ENCODE measurements at places on chromosomes 12 and 14.
A peak's percentile ranks its signal among the peaks of the same experiment; 100 is the strongest.

GRCh38 chr12:23687947-23688346 is 261.5 kb downstream of the SOX5 start:
- H3K4me1 ChIP-seq, result no peaks in the 10 kb centered on the region
- no peaks in the 10 kb centered on the region for H3K36me3 ChIP-seq
- no peak overlapping the region for H3K27ac ChIP-seq
- no peak overlapping the region for H3K4me3 ChIP-seq
- H3K27me3 ChIP-seq, result no peaks in the 10 kb centered on the region

DNA sequence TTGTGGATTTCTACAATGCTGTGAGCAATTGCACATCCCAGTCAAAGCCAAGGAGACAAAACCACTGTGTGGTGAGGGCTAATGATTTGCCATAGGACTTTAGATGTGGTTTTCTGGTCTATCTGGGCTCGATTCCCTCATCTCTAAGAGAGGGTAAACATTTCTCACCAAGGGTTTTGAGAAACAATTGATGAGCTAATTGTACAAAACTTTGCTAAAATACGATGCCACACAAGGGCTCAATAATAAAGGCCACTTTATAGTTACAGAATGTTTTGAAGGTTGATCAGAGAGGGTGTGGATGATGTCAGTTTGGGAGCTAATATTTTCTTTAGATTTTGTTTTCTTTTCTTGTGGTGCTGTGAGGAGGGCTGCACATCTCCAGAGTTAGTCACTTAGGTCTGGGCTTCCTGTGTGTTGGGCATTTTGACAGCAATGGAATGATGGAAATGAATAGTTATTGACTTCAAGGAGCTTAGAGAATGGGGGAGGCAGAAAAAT is 60.8 kb upstream of the SLC38A4 start:
- H3K27ac ChIP-seq, result no peak overlapping the region
- DNase-seq, result no peak
- H3K4me1 ChIP-seq, result no peaks in the 10 kb centered on the region
- H3K36me3 ChIP-seq, result no peaks in the 10 kb centered on the region
- H3K27me3 ChIP-seq, result peaks cover 5% of the 10 kb centered on the region
- H3K4me3 ChIP-seq, result no peak overlapping the region

DNA sequence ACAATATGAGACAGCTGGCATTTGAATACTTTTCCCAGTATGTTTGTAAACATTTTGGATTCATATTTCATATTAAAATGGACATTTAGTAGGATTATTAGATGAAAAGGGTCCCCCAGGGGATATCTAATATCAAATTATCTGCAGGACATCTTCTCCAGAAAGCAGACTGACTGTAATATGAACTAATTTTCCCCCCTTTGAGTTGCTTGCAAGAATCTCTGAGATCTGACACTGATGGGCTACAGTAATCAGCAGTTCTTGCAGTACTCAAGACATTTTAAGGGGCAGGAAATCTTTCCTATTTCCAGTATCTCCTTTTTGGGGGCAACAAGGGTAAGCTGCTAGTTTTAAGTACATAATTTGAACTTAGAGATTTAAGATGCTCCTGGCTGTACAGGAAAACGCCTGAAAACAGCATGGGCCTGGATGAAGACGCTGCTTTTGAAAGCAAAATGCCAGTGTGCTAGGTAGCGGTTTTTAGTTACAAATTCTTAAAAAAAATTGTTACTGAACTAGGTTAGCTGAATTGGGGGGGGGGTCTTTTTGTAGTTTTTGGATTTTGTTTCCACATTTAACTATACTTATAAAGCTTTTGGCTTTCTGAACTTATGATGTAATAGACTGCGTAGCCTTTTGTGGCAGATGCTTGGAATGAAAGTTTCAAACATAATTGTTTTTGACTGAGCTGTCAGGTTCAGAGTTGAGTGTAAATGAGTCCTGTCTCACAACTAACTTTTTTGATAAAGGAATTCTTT is 2.2 kb downstream of the FRMD6 start:
- no peak overlapping the region for H3K27ac ChIP-seq
- no peak overlapping the region for H3K4me3 ChIP-seq
- H3K27me3 ChIP-seq, result peaks cover 51% of the 10 kb centered on the region
- peaks cover 27% of the 10 kb centered on the region for H3K4me1 ChIP-seq
- DNase-seq, result no peak

DNA sequence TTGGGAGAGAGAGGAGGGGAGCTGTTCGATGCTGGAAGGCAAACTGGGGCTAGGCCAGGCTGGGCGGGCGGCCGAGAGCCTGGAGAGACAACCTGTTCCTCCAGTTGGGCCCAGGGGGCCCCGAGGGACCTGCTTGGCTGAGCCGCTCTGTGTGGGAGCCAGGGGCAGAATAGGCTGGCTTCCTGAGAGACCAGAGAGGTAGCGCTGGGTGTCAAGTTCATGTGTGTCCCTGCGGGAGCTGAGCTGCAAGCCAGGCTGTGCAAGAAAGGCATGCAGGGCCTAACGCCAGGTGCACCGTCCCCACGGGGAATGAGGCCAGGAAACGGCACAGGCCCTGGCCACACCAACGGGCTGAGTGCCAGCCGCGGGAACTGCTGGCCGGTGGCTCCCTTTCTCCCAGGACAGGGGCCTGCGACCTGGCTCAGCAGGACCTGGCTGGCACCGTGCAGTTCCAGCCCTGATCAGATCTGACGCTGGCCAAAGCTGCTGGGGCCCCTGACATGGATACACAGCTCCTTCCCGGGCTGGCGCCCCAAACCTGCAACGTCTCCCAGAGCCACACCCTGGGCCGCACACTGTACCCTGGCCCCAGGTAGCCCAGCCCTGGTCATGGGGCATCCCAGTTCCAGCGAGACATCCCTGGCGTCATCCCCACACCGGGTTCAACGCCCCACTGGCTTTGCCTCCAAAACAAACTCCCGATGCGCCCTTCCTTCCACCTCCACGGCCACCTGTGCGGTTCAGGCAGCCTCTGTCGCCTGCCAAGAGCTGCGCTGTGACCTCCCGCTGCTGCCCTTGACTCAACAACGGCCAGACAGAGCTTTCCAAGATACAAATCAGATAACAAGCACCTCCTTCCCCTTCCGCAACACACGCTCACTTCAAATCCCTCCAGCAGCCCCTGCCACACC is 65.0 kb downstream of the RFLNA start:
- peak overlapping the region; percentile 56 for H3K27ac ChIP-seq
- H3K36me3 ChIP-seq, result peaks cover 64% of the 10 kb centered on the region
- no peaks in the 10 kb centered on the region for H3K4me1 ChIP-seq
- H3K27me3 ChIP-seq, result no peaks in the 10 kb centered on the region
- H3K4me3 ChIP-seq, result no peak overlapping the region
- no peak for DNase-seq

DNA sequence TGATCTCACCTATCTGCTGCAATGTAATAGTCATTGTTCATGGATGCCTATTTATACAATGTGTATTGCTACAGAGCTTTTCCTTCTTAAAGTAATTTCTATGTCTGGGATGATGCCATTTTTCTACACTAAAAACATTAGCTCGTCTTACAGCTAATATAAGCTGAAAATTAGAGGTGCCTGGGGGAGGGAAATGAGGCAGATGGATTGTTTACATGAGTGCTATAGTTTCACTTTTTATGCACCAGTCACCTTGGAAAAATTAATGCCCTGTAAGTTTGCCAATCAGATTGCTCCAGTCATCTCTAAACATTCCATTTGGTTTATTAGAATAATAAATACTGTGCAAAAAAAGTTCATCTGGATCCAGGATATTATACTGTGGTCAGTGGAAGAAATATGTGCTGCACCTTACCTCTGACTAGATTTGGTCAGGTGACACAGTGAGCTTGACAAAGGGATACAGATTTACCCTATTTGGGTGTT is 436.2 kb downstream of the RAD51B start:
- peaks cover 64% of the 10 kb centered on the region for H3K4me1 ChIP-seq
- H3K27ac ChIP-seq, result no peak overlapping the region
- H3K27me3 ChIP-seq, result no peaks in the 10 kb centered on the region
- H3K36me3 ChIP-seq, result no peaks in the 10 kb centered on the region
- no peak for DNase-seq

- peak; percentile 60 for DNase-seq
- peak overlapping the region; percentile 49 for H3K4me3 ChIP-seq
- peaks cover 49% of the 10 kb centered on the region for H3K4me1 ChIP-seq
- H3K36me3 ChIP-seq, result no peaks in the 10 kb centered on the region
- H3K27ac ChIP-seq, result peak overlapping the region; percentile 96
- H3K27me3 ChIP-seq, result no peaks in the 10 kb centered on the region
Measured at GRCh38 chr14:39228509-39229221, 5.0 kb upstream of the MIA2 start.

- peaks cover 1% of the 10 kb centered on the region for H3K4me1 ChIP-seq
- peaks cover 97% of the 10 kb centered on the region for H3K36me3 ChIP-seq
- no peaks in the 10 kb centered on the region for H3K27me3 ChIP-seq
- peak overlapping the region; percentile 72 for H3K27ac ChIP-seq
- H3K4me3 ChIP-seq, result no peak overlapping the region
Measured at GRCh38 chr12:121423682-121424623, 24.0 kb downstream of the RNF34 start.
